Ureter (tissue), 1 donor: ENCODE measurements at places on chromosomes 12 and 14.

DNA sequence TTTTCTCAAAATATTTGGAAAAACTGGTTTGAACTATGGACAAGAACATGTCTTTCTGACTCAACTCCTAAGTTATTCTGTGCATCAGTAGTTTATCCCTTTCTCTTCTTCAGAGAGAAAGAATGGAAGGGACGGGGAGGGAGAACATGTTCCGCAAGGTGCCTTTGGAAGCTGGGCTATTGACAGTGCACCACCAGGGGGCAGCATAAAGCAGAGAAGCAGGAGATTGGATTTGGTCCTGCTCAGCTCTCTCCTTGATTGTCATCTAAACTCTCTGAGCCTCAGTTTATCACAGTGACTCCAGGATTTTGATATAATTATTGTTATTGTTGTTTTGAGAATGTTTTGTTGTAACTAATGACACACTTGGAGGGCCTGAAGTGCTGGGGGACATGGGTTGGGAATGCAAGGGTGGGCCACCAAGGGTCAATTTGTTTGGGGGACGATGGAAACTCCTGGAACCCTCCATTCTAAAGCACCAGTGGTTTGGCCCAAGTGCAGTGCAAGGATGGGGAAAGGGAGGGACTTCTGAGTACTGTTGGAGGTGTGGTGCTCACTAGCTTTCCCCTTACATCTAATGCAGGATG, 45.3 kb upstream of the ANO6 start:
- DNase-seq = peak; percentile 82

DNA sequence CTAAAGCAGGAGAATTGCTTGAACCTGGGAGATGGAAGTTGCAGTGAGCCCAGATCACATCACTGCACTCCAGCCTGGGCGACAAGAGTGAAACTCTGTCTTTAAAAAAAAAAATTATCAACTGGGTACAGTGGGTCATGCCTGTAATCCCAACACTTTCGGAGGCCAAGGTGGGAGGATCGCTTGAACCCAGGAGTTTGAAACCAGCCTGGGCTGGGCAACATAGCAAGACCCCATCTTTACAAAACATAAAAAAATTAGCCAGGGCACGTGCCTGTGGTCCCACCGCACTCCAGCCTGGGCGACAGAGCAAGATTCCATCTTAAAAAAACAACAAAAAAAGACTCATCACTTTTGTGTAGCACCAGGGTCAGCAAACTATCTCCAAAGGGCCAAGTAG, 7.1 kb upstream of the NANOG start:
- no peak for DNase-seq

DNA sequence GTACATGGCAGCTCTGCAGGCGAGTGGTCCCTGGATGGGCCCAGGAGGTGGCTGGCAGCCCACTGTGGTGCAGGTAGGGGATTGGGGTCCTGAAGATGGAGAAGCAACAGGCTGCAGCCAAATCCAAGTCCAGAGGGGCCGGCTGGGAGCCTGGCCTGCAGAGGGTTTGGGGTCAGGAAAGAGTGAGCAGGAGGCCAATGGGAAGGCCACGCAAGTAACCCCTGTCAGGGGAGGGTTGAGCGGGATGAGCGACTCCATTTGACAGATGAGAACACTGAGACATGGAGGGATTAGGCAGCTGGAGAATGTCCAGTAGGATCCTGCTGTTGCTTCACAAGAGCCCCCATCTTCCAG, 136.0 kb downstream of the BCL11B start:
- DNase-seq = peak; percentile 15

DNA sequence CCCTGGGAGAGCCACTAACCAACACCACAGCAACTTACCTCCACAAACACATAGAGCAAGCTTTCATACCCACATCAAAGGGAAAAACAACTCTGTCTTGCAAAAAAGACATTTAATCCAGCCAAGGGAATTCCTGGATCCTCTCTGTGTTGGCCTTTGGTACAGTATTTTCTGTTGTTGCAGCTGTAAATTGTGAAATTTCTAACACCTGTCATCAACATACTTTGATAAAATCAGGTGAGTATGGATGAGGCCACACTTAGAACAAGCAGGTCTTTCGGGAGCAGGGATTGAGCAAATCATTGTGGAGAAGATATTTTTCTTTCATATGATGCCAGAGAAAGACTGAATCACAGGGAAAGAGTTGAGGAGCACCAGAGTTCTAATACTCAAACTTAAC, 89.3 kb downstream of the SPTSSA start:
- no peak for DNase-seq

GRCh38 chr14:26199590-26200370, 398.1 kb downstream of the NOVA1 start:
- DNase-seq = no peak

- DNase-seq = no peak
Measured at GRCh38 chr14:104731320-104732294, 7.6 kb downstream of the ADSS1 start.

DNA sequence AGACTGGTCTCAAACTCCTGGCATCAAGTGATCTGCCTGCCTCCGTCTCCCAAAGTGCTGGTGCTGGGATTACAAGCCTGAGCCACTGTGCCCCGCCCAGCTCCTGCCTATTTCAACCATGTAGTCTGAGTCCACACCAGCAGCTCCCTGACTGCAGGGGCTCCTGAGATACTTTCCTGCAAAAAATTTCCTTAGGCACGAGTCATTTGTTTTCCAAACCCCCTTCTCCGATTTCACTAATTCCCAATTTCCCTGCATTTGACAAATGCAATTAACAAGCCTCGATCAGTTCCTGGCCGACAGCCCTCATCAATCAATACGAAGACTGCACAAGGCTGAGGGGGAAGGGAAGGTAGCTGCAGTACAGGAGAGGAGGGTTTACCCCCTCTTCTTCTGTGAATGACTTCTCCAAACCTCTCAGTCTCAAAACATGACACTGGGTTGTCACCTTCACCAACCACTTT, 10.1 kb downstream of the PSMB5 start:
- no peak for DNase-seq

GRCh38 chr14:50736932-50737419, 68.9 kb upstream of the SAV1 start:
- DNase-seq = no peak

DNA sequence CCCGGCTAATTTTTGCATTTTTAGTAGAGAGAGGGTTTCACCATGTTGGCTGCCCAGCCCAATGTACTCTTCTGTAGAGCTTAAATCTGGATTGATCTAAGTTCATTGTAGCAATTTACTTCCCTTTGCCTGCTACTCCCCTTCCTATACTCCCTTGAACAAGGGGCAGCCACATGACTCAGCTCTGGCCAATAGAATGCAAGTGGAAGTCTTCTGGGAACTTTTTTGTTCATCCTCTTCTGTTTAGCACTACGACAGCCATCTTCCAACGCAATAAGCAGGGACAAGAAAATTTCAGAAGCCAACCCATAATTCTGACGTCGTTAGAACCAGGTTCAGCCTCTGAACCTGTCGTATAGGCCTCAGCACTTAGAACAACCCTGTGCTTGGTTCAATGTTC, 6.4 kb upstream of the RAD52 start:
- DNase-seq = no peak

DNA sequence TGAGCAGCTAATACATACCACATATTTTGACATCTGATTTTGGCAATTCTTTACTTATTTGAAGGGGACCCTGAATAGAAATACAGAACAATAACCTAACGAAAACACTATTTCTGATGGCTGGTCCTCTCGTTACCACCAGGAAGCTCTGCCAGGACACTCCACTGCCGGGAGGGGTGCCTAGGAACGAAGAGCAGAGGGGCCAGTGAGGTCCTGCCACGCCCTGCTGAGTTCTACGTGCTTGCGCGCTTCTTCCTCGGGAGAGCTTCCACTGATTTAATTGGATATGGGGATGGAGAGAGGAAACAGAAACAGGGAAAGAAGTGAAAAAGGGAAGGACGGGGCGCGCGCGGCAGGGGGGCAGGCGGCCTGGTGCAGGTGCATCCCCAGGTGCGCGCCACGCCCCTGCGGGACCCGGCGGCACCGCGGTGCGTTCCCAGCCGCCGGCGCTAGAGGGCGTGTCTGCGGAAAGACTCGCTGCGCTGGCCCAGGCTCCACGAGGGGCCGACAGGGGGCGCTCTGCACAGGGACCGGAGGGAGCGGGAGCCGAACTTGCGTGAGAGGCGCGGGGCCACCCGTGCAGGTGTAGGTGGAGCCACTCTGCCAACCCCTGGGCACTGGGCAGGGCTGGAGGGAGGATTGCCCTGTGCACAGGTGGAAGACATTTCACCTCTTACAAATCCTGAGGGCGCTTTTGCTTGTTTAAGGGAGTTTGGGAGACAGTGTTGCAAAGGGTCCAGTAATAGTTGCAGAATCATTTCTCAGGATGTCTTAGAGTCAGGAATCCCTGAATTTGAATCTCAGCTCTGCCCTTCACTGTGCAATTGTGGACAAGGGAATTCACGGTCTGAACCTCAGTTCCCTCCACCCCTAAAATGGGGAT, 986.3 kb upstream of the TMEM132C start:
- DNase-seq = peak; percentile 48

DNA sequence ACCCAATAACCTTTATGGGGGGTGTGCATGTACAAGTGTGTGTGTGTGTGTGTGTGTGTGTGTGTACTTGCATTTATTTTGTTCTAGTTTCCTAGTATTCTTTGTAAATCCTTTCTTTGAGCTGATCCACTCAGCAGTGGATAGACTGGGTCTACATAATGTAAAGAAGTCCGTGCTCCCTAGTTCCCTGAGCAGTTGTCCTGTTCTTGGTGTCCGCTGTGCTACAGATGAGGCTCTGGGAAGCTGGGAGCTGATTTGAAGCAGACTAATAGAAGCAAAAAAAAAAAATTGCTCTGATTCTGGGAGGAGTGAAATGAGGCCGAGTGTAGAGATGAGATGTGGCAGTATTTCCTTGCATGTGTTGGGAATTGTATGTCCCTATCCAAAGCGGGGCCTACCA, 150.4 kb upstream of the WSCD2 start:
- no peak for DNase-seq

GRCh38 chr12:65170209-65170881, 962 bp downstream of the LEMD3 start:
- peak; percentile 56 for DNase-seq

DNA sequence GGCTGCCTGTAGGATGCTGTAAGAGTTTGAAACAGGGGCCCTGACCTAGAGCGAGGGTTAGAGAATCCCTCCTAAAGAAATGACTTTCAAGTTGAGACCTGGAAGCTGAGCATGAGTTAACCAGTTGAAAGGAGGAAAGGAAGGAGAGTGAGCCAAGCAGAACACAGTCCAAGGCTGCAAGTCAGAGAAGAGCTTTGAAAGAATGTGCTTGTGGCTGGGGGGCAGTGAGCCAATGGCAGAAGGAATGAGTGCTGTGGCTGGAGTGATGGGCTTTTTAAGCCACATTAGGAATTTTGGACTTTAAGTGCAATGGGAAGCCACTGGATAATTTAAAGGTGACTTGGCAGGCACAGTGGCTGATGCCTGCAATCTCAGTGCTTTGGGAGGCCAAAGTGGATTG, 18.1 kb downstream of the CDKN1B start:
- DNase-seq = no peak

- DNase-seq = no peak
Measured at GRCh38 chr12:32181498-32182175, 75.0 kb downstream of the BICD1 start.

- DNase-seq = no peak
Measured at GRCh38 chr12:121295116-121295745, 1.3 kb downstream of the CAMKK2 start.

DNA sequence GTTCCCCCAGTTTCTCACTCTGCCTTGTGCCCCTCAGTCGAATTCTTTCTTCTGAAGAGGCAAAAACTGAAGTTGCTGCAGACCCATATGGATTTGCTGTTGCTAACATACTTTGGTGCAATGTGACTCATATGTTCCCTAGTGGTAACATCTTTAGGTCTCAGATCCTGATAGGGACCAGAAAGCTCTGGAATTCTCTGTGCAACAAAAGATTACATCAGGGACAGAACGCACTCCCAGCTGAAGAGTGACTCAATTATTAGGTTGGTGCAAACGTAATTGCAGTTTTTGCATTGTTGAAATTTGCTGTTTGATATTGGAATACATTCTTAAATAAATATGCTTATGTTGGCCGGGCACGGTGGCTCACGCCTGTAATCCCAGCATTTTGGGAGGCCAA, 8.2 kb upstream of the DHRS2 start:
- DNase-seq = no peak

DNA sequence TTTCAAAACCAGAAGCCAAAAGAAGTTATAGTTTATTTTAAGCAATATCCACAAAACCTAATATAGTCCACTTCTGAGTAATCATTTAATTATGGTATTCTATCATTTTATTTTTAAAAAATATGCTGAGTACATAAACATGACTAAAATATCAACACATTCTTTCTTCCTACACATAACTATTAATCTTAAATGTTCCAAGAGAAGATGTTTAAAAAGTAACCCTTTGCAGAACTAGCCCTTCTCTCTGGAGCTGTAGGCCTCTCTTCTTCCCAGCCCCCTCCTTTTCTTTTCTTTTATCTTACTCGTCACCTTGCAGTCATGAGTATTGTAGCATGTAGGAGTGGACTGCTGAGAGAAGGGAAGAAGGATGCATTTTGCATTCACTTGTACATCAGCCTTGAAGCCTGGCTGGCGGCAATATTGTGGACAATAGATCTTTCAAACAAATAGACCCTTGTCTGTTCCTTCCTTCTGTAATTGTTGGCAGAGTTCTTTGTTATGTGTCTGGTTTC, 941.9 kb downstream of the NRXN3 start:
- DNase-seq = no peak

GRCh38 chr14:90842726-90843125, 26.5 kb upstream of the TTC7B start:
- DNase-seq = no peak

GRCh38 chr14:44462381-44462780, 44.7 kb downstream of the FSCB start:
- DNase-seq = no peak

DNA sequence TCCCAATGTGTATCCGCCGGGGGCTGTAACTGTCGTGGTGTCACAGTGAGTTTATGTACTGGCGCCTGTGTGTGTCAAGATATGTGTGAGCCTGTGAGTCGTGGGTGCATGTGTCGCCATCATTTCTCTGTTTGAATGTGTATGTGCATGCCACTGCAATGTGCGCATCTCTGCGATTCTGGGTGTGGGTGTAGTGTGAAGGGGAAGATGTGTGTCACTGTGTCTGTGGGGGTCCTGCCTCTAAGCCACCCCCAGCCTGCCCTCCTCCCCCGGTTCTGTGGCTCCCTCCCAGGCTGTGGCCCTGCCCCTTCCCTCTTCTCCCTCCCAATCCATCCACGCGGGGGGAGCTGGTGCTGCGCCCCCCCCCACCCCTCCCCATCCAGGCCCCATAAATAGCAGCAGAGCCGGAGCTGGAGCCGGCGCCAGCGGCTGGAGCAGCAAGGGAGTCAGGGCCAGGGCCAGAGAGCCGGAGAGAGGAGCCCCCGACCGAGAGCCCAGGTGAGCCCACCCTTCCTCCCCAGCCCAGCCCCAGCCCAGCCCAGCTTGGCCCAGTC, at the start of gene CPNE6:
Gene CPNE6 (plus strand): TSS at position 419 of the 554 bp plus-strand sequence. CDS start 1,375 bp downstream, outside the sequence.
- no peak for DNase-seq
